ENCODE measurements at places on chromosomes 5 and 9.

- DNase-seq = no peak
These were observed 1564.4 kb downstream of the EFNA5 start for GRCh38 chr5:106106384-106106783.

DNA sequence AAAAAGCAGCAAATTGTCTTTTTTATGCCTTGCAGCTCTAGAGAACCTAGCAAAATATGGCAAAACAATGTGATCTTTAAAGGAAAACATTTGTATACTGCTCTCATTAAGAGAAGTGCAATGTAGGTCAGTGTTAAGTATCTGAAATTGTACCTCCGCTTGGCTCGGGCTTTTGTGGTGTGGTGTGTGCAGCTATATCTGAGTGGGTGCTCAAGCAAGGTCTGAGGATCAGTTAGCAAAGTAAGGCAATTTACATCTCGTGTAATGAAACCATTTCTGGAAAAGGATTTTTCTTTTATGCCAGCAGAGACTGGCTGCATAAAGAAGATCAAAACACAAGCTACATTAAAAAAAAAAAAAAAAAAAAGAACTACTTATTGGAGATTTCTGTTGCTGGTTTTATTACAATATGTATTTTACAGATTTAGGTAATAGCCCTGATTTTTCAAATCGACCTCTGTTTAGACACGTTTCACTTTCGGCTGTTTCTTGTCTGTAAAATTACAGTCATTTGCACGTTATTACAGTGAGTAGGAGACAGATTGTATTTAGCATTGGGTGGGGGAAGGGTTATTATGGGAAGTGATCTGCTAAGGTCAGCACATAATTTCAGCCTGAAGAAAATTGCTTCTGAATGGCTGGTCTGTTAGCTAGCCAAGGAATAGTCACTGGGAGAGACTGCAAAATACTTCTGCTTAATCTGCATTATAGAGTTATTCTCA is 7.9 kb upstream of the ZNF608 start:
- DNase-seq = no peak

DNA sequence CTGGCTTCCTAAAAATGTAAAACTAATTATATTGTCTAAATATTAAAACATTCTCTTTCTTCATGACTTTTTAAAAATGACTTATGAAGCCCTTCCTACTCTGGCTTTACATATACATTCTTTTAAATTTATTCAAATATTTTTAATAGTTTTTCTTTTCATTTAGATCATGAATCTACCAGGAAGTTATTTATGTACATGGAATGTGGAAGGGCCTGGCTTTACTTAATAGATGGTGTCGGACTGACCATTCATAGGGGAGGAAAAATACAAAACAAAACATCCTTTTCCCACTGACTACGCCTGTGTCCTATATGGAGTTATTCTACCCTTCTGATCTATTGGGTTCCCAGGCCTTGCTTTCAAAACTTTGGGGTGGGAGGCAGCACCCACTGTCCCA is 129.8 kb downstream of the MACROH2A1 start:
- no peak for DNase-seq

- DNase-seq = no peak
These were observed 1.8 kb downstream of the CAVIN4 start for GRCh38 chr9:100579665-100580064.

GRCh38 chr9:129042016-129042415 is 5.6 kb downstream of the MIGA2 start:
- no peak for DNase-seq

- DNase-seq = no peak
These were observed 71.7 kb downstream of the GRIA1 start for GRCh38 chr5:153562189-153562588.

- DNase-seq = no peak
These were observed 313.8 kb downstream of the FAM170A start for GRCh38 chr5:119943148-119943547.

DNA sequence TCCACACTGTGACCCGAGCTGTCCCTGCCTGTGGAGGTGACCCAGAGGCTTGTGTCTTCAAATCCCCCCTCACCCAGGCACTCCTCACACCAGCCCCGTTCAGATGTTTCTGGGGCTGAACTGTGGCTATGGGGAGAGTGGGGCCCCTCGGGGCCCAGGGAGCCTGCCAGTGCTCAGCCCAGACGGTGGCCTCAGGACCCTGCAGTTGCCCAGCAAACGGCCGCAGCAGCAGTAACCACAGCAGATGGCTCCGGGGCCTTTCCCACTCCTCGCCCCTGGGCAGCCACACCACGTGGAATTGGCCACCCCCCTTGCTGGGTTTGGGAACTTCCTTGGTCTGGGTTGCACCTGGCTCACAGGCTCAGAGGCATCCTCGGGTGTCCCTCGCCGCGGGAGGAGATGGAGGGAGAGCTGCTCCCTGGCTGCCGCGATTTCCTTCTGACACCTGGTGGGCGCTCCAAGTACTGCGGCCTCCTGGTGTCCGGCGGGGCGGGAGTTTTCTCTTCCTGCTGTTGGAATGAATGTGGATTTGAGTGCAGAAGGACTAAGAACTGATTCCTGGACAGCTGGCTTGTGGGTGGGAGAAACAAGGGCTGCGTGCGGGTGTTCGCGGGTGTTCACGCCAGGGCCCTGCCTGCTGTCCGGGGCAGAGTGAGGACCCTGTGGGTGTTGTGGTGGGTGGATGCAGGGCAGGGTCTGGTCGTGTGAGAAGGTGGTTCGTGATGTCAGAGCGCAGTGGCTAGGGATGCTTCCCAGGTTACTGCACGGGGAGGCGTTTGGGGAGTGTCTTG is 97.5 kb downstream of the COL5A1 start:
- peak; percentile 10 for DNase-seq

DNA sequence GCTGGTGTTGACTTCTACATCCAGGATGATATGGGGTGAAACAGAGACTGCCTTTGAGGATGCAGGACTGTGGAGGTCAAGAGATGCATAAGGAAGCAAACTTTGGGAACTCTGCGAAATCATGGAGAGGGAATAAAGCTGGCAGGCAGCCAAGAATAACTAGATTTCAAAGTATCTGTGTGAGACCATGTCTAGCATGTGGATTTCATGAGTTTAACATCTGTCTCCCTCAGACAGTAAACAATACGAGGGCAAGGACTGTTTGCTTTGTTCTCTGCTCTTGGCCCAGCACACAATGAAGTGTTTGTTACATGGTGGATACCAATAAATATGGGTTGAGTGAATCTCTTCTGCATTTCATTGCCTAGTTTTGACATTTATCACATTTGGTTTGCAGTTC is 71.3 kb downstream of the RASEF start:
- no peak for DNase-seq

- peak; percentile 6 for DNase-seq
These were observed 15.0 kb downstream of the HMHB1 start for GRCh38 chr5:143826951-143827444.

- no peak for DNase-seq
These were observed 400.3 kb downstream of the ZSWIM6 start for GRCh38 chr5:61732369-61732768.

DNA sequence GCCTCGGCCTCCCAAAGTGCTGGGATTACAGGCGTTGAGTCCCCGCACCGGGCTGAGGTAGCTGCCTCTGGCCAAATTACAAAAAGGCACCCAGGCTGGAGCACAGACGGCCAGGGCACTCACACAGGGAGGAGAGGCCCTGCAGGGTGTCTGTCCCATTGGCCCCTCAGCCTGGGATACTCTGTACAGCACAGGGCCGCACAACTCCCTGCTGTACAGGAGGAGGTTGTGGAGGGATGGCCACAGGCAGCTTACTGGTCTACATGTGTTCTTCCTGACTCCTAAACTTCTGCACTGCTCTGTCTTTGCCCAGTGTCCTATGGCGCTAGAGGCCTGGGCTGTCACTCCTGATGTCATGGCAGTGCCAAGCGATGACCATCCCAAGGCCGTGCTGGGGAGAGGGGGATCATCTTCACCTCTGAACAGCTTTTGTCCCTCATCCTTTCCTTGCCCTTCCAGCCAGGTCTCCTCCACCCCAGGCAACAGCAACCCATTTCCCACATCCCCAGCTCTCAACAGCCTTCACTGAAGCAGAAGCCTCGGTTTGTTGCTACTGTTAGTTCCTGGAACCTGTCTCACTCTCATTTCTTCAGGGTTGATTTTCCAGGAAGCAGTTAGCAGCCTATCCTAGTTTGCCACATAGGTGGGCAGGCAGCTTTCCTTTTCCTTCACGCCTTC is 1.8 kb upstream of the CNOT6 start:
- DNase-seq = no peak

GRCh38 chr9:26500471-26500870 is 392.1 kb downstream of the CAAP1 start:
- no peak for DNase-seq

DNA sequence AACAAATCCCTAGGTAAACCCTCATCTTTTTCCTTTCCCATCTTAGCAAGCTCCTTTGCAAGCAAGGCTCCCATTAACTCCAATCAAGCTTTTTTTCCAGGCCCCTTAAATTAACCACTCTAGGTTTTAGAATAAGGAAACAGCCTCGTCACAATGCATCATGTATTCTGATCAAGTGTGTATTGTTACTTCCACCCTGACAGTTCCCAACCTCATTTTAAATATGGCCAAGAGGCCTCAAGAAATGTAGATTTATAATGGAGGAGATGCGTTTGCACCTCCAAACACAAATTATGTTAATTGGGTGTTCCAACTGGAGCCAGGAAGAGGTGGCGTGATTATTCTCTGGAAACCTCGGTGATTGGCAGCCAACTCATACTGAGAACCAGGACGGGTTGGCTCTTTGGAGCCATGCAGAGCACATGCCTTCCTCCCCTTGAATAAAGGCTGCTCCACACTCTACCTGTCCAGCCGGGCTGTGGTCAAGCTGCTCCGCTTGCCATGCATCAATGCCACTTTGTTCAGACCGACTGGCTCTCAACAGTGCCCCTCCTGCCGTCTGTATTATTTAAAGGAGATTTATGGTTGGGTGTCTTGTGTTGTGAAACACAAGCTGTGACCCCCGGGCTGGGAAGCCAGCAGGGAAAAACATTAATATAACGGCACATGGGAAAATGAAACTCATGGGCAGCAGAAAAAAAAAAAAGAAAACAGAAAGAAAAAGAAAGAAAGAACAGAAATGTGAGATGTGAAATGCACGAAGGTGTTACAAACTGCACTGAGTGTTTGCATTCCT is 191.1 kb downstream of the EBF1 start:
- no peak for DNase-seq
